ENCODE measurements at places on chromosomes 1 and 21.
A peak's percentile ranks its signal among the peaks of the same experiment; 100 is the strongest.

DNA sequence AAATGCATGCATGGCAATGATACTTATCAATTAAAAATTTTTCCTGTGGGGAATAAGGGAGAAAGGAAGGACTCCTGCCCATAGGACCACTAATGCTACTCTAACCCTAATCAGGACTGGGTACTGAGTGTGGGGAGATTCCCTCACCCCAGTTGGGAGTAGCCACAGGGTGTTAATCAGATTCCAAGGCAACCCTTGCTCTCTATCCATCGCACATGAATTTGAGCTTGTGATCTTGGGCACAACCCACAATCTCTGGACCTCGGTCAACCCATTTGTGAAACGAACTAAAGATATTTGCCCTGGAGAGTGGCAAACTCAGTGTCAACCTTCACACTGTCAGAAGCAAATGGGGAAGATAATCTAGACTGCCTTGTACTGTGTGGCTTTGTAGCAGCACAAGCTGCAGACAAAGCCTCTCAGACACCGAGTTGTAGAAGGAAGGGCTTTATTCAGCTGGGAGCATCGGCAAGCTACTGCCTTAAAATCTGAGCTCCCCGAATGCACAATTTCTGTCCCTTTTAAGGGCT lies 69.5 kb downstream of the SERINC2 start:
- no peak for DNase-seq

- DNase-seq = peak; percentile 90
Measured at GRCh38 chr1:161367684-161368400, at the start of gene CFAP126. Gene CFAP126, minus strand, starts transcription at chr1:161367876. Its CDS starts 8 bp downstream, at chr1:161367868.

DNA sequence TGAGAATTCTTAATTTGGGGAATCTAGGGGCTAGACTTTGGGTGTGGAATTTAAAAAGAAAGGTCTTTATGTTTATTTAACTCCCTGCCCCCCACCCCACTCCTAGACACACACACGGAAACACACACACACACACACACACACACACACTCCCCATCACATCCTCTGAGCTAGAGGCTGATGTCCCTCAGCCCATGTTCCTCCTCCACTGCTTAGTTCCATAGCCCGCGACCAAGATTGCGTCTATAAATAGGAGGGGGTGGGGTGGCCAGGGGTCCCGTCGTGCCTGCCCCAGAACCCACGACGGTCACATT lies 655 bp upstream of the KIRREL1 start:
- no peak for DNase-seq

GRCh38 chr1:21869620-21870121 lies 57.6 kb downstream of the LDLRAD2 start:
- peak; percentile 17 for DNase-seq

GRCh38 chr1:244325056-244325758 lies 126.5 kb downstream of the ADSS2 start:
- no peak for DNase-seq

DNA sequence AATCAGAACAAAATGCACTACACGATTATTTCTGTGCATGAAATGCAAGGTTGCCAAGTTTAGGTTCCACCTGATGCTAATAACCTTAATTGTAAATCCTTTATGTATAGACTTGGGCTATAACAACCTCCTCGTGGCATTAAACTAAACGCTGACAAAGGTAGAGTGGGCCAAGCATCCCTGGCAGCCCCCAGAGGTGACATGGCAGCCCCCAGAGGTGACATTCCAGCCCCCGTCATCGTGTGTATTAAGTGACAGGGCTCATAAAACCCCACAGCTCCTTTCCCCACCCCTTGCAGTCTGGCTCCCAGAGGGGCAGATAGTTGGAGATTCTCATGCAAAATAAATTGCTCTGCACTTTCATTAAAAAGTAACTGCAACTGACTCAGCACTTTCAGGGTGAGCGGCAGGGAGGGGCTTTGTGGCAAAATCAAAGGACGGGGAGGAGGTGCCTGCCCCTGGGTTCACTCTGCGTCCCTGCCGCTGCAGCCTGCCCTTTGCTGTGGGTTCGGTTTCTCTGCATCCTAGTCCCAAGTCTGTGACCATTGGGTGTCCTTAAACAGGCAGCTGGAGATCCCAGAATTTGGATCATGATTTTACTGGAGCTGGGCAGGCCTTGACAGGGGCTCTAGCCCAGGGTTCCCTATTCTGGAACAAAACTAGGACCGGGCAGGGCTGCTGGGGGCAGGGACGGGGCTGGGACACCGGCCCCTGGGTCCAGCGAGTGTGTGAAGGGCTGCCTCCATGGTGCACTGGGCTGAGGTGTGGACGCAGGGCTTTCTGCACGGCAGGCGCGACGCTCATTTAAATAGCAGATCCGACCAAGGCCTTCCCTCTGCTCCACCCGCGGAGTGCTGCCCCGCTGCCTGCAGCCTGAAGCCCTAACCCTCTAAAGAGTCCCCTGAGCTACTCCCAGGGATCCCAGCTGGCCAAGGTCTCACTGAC lies 234.9 kb upstream of the VAMP3 start:
- no peak for DNase-seq

DNA sequence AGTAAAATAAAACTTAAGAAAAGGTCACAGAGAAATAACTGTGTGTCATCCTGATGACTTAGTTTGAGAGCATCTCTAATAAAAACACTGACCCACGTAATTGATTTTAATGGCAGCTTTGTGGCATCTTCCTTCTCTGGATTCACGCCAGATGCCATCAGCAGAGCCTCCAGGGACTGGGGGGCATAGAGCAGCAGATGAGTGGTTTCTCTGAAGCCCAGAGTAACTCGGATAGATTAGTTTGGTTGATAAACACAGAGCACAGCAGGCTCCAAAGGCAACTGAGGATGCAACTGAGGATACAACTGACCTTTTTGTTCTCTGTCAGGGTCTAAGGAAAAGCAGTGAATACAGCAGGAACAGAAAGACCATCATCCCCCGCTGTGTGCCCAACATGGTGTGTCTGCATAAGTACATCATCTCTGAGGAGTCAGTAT lies 180.8 kb downstream of the RPS6KC1 start:
- DNase-seq = no peak

DNA sequence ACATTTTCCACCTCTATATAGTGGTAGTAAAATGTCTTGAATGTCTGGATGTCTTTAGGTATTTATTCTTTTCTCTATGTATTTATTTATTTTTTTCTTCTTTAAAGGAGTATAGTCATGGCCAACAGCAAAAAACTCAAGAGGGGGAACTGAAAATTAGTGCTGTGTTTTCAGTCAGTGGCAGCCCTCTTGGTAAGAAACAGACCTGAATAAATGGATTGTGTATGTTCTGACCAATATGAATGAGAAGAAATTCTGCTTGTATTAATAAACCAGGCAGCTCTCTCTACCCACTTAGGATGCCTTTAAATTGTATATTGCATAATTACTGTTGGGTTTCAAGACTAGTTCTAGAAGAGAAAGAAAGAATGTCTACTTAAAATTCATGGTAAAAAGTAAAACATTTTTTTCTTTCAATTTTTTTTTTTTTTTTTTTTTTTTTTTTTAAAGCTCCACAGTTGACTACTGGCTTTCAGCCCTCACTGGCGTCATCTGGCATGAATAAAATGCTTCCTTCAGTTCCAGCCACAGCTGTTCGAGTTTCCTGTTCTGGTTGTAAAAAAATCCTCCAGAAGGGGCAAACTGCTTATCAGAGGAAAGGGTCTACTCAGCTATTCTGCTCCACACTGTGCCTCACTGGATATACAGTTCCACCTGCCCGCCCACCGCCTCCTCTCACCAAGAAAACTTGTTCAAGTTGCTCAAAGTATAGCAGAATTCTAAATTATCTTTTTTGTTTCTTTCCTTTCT lies 101.6 kb downstream of the ZMYM4 start:
- no peak for DNase-seq

DNA sequence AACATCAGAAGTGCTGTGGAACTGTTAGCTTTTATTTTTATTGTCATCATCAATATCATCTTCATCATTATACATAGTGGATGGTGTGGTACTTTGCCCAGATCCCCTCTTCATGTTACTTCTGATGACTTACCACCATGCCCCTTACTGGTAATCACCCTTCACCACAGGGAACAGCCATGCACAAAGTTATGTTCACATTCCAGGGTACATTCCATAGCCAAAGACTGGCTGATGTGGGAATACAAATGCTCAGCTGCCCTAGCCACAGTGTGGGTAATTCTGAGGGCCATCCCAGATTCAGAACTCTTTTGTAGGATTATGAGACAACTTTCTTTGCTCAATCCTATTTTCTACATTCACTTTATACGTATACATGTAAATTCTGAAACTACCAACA lies 691.3 kb upstream of the CXADR start:
- no peak for DNase-seq

DNA sequence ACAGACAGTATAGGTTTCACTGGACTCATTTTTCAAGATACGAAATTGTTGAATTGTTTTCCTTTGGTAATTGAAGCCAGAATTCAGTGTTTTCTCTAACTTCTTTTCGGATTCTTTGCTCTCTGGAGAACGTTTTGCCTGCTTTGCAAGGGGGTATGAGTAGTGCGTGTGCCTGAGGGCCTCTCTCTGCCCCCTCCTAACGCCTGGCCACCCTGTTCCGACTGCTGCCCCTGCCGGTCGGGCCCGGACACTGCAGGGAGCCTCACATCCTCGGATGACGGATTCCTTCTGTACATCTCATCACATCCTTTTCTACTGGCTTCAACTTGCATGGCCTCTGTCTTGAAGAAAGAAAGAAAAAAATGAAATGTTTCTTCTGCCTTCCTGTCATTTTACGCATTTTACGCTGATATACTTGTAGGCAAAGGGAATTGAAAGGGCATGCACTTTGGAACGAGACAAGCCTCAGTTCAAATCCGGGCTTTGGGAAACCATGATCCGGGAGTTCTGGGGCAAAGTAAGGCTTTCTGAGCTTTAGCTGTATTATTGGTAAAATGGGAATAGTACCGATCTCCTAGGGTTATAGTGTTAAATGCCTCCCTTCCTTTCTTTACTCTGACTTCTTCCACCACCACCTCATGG lies 65.1 kb downstream of the DISC1 start:
- DNase-seq = no peak

DNA sequence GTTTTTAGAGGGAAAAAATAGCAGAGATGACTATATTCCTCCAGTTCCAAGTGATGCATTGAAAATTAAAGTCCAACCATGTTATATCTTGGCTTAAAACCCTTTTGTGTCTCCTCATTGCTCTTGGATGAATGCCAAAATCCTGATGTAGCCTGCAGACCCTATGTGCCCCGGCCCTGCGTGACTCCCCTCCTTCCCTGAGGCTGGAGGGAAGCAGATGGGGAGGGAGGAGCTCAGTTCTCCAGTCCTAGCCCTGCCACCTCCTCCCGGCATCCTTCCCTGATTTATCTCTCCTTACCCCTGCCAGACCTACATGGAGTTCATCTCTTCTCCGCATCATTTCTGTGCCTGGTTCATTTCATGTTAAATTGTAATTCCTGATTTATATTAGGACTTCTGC lies 397.4 kb downstream of the PTPRU start:
- DNase-seq = peak; percentile 9

DNA sequence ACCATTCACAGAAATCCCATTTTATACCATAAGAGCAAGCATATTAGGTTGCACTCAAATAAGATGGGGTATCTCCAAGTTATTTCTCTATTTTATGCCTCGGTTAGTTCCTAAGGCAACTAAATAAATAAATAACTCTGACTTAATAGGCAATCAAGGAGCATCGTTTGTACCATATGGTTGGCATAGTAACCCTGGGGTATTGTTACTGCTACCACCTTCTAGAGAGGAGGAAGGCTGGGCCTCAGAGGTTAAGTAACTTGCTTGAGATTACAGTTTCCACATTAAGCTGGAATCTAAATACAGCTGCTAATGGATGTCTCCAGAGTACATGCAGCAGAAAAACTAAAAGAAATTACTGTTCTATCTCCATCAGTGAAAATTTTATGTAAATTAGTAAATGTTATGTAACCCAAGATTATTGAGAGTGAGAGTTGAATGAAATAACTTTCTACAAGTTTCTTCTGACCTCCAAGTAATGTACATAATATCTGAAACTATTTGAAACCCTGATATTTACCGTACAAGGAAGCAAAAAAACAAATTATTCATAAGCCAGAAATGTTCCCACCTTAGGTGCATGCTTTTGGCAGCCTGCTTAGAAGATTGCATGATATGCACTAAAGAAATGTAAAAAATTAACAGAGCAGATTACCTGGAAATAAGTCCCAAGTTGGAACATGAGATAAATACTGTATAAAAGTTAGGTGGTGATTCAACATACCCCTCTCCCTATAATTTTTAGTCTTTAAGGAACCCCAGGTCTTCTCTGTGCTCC lies 127.0 kb downstream of the CRB1 start:
- no peak for DNase-seq

DNA sequence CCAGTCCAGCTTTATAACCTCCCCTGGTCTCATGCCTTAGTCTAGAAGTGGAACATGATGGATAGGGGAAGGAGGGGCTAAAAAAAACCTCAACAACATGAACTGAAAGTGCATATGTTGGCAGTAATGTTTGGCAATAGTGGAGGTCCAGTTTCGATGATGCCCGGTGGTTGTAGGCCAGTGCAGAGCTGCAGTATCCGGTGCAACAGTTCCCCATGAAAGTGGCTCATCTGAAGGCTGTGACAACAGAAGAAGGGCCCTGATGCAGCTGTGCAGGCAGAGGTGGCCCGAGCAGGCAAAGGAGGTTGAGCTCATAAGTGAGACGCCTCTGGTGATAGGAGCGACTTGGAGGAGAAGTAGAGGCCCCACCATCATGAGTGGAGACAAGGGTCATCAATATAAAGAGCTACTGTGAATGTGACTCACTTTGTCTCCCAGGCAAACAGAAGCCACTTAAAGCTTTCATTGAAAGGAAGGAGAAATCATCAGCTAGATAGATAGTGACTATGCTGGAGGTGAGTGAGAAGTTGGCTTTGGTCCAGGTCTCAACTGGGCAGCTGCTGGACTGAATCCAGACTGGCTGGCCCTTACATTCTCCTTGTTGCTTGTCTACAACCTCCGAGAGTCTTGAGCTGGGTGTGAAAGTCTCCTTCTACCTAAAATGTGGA lies 10.2 kb upstream of the CREG1 start:
- DNase-seq = no peak

DNA sequence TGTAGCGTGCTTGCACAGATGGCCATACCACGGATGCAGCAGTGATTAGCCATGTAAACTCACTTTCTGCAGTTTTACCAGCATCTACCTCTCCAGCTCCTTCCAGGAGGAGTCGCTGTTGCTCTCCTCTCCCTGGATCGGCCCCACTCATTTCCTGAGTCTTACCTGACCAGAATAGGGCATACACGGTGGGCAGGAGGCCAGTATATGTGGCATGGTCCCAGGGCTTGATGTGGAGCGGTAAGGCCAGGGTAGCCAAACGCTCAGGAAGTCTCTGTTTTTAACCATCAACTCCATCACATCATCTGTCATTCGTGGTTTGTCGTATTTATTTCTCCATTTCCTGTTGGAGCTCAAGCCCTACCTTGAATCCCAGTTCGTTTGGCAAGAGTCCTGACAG lies 163.4 kb upstream of the USP24 start:
- peak; percentile 27 for DNase-seq

GRCh38 chr1:67135354-67135753 lies 584 bp upstream of the C1orf141 start:
- no peak for DNase-seq

DNA sequence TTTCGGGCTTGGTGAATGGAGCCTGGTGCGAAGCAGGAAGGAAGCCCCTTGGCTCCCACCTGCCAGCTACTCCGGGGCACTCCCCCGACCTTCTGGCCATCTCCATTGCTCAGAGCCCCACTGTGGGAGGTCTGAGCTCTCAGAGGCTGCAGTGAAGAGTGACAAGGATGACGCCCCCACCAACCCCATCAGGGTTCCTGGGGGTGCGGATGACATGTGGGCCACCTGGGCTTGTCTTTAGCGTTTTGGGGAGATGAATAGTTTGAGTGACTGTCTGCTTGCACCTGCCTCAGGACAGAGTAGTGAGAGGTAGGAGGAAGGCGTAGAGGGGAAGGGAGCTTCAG lies 43.2 kb upstream of the LBR start:
- DNase-seq = no peak

- no peak for DNase-seq
Measured at GRCh38 chr1:228440761-228441500, 24.3 kb upstream of the TRIM17 start.
